Activated CD8-positive, alpha-beta memory T cell treated with anti-CD3 and anti-CD28 coated beads for 48 hours (primary cell): ENCODE measurements at places on chromosomes 4 and X.

DNA sequence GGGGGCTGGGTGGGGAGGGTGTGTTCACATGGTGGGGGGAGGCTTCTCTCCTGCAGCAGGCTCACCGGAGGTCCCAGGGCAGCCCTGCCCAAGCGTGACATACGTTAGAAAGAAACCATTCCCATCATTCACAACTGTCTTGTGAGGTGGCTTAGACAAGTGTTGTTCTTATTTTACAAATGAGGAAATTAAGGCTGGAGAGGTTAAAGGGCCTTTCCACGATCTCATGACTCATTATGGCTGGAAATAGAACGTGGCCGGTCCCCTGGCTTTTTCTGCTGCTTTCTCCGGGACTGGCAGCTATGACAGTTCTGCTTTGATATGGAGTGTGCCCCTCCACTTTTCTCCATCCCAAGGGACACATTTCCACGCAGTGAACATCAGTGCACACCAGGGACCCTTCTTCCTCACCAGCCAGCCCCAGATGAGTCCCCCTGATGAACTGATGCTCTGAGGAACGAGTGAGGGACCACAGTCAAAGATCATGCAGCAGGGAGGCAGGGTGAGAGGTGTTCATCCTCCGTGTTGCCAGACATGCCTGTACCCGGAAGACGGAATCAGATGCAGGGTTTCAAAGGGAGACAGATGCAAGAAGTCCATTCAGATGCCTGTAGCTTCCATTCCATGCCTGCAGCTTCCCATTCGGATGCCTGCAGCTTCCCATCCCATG lies 64.0 kb upstream of the ACSL1 start:
- no peak for DNase-seq

GRCh38 chr4:142358656-142359055 lies 487.4 kb downstream of the INPP4B start:
- DNase-seq = no peak

DNA sequence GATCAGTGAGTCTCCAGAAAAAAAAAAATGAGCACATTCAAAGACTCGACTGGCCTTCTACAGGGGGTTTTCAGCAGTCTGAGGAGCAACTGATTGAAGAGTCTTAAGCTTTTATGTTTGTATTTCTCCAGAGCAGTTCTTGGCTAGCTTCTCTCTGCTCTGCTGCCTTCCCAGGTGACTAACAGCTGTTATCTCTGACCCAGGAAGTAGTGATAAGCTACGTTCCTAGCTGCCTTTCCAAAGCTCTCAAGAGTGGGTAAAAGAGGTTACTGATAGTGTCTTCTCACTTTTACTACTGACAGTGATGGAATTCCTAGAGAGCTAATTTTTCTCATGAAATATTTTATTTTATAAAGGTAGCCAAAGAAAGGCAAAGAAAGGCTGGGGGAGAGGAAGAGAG lies 66.6 kb downstream of the ENOX2 start:
- DNase-seq = no peak

DNA sequence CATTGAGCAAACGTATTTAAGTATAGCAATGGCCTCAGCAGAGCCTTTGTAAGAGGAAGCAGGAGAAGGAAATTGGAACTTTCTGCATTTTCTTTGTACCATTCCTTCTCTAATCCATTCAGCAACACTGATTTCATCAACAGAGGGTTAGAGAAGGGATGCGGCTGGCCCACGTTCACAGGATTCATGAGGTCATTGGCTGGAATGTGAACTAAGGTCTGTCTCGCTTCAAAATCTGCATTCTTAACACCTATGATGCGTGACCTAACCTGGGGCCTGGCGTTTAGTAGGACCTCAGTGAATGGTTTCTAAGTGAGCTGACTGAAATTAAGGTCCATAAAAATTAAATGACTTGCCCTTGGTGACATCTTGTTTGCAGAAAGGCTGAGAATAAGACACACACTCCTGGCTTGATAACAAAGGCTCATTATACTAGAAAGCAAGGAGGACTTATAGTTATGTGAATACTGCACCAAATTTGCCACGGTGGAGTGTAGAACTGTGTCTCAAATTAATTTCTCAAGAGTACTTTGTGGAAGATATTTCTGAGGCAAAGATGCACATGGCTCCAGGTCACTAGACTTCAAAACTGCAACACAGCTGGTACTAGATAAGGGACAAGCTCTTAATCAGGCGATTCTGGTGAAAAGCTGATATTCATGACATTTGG lies 25.4 kb downstream of the FGFBP1 start:
- no peak for DNase-seq

DNA sequence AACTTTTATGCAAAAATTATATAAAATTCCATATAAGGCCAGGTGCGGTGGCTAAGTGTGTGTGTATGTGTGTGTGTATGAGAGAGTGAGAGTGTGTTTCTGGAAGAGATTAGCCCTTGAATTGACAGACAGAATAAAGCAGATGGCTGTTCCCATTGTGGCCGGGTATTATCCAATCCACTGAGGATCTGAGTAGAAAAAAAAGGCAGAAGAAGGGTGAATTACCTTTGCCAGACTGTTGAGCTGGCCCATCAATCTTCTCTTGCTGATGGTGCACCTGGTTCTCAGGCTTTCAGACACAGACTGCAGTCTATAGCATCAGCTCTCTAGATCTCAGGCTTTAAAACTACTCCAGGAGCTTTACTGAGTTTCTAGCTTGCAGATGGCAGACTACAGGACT lies 92.2 kb upstream of the SLIT2 start:
- no peak for DNase-seq
